Natural killer cell (primary cell): ENCODE measurements at places on chromosomes 5 and 9. TPM values are rescaled to one million over a fixed set of nuclear protein-coding genes. Genes with fewer than 3 reads are reported as not detected.

Gene CDX1
- not detected for total RNA-seq

Gene SPATA31C1
- total RNA-seq: not detected

DNA sequence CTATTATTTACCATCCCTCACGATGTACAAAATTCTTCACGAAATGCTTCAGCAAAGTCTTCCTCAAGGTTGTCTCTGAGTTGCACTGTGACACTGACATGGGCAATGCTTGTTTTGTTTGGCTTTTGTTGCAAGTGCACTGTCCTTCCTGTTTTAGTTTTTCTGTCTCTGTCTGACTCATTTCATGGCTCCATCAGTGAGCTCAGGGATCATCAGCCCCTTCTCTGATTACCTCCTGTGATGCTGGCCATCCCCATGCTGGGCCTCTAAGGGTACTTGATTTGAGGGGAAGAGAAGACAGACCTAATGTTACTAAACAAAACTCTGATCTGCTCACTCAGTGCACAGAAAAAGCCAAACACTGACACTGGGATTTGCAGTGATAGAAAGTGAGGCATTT, 37.6 kb upstream of the STX17 start:
- no peak overlapping the region for H3K4me3 ChIP-seq
- H3K36me3 ChIP-seq: no peaks in the 10 kb centered on the region
- H3K4me1 ChIP-seq: no peaks in the 10 kb centered on the region
- no peaks in the 10 kb centered on the region for H3K27me3 ChIP-seq

DNA sequence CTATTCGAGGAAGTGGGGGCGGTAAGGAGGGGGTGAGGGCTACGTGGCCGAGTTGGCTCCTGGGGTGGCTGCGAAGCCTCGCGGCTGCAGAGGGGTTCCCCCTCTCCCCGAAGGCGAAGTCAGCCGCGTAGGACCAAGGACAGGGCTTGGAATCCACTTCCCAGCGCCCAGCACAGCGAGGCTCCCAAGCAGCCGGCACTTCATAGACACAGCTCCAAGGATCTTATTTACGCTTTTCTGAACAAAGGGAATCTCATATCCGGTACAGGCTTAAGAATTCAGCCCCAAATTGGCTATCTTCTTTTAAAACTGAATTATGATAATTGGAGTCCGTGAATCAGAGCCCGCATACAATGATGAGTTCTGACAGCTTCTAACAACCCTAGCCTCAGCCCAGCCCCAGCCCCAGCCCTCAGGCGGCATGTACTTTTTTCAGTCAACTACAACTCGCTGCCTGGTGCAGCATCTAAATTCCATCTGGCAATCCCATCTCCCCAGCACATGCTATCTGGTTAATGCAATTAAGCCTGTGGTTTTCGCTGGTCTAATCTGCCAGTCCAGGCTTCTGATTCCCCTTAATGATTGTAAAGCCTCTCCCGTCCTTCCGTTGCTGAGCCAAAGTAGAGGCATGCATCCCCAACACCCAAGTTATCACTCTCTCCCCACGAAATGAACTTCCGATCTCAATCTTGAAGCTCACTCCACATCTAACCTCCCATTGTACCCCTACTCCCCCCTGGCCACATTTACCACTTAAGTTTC, 1.0 kb downstream of the ELAVL2 start:
- H3K27ac ChIP-seq: no peak overlapping the region
- no peaks in the 10 kb centered on the region for H3K36me3 ChIP-seq
- H3K27me3 ChIP-seq: peaks cover 33% of the 10 kb centered on the region
- no peak for DNase-seq

GRCh38 chr5:18546591-18546990, 912.3 kb downstream of the TAF11L14 start:
- H3K27ac ChIP-seq: no peak overlapping the region
- no peaks in the 10 kb centered on the region for H3K27me3 ChIP-seq
- H3K36me3 ChIP-seq: no peaks in the 10 kb centered on the region
- no peak overlapping the region for H3K4me3 ChIP-seq
- no peak for DNase-seq

DNA sequence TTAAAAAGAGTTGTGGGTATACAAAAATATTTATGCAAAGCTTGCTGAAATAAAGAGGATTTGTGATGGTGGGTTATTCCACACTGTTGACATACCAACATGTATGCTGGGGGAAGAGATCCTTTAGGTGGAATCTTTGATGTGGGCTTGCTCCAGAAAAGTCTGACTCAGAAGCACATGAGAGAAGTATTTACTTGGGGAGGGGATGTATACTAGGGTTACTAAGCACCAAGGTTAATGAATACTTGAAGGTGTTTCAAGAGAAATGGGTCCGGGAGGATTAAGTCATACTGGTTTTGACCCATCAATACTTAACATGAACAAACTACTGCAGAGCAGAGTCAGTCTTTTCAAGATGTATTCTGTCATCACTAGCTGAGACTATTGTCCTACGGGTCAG, 316.4 kb upstream of the GRIN3A start:
- H3K4me1 ChIP-seq: no peaks in the 10 kb centered on the region
- DNase-seq: no peak
- no peak overlapping the region for H3K4me3 ChIP-seq
